Foreskin keratinocyte (primary cell): ENCODE measurements at places on chromosomes 12 and 14. TPM values are rescaled to one million over a fixed set of nuclear protein-coding genes. Genes with fewer than 3 reads are reported as not detected.

The GPX2 gene
- total RNA-seq = 2.5 and 5.4 TPM in 2 replicates

The MANSC1 gene
- 3.8 and 4.8 TPM in 2 replicates for total RNA-seq

The EFS gene
- total RNA-seq = 7.9 and 9.1 TPM in 2 replicates

The ANKS1B gene
- total RNA-seq = 0.11 TPM in 1 of 2 replicates, not detected in the other

The DPY19L2 gene
- total RNA-seq = 2.6 and 2.8 TPM in 2 replicates

The PACS2 gene
- total RNA-seq = 29.5 and 29.7 TPM in 2 replicates

The IKZF4 gene
- total RNA-seq = 1.2 and 1.6 TPM in 2 replicates
